NCI-H2081 treated with DMSO at 0.1 percent for 48 hours (cell line): ENCODE measurements at places on chromosomes 5 and 9.
A peak's percentile ranks its signal among the peaks of the same experiment; 100 is the strongest.

- no peak for DNase-seq
Measured at GRCh38 chr9:89436963-89437625, 60.8 kb downstream of the SEMA4D start.

GRCh38 chr5:67404256-67405100 lies 207.9 kb upstream of the CD180 start:
- peak; percentile 2 for DNase-seq

DNA sequence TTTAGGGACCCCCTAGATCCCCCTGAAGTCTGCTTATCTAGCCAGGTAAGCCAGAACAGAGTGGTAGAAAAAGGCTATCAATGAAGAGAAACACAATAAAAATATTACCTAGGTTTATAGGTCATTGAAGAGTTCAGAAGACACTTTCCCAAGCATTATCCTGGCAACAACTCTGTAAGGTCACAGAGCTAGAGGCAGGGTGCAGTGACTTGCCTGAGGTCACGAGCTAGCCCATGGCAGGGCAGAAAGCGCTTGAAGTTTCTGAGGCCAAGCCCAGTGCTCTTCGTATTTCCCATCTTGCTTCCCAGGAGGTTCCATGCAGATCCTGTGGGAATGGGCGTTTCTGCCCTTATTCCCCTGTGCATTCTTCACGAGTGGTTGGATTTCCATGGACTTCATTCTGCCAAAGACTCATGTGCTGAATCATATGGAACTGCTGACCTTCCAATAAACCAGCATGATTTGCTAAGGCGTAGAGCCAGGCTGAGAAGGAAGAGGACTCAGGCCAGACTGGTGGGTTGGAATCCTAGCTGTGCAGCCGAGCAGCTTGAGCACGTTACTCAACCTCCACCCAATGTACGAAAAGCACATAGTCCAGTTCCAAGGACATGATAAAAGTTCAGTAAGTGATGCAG lies 22.1 kb downstream of the TRMO start:
- no peak for DNase-seq

DNA sequence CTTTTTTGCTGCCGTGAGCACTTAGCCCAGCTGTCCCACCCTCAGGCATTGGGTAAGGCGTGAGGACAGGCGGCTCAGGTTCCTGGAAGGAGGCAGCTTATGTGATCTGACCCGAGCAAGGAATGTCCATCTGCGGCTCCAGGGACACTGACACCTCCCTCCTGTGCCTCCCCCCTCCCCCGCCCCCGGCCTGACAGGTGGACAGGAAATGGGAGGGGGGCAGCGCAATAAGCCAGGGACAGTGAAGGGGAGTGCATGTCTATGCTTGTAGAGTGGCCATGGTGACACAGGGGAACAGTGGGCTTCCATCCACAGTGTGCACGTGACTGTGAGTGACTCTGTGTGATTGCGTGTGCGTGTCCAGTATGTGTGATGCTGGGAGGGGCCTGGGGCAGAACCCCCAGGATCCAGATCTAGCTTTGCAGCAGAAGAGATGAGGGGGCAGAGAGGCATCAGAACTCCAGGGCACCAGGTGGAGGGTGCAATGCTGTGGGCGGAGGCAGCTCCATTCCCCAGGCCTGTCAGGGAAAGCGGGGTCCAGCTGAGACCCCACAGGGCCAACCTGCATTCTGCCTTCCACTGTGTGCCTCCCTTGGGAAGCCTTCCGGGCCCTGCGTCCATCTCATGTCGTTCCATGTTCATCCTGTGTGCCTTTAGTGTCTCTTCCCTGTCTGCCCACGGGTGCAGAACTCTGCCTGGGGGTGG lies 30.5 kb downstream of the CNTFR start:
- no peak for DNase-seq

DNA sequence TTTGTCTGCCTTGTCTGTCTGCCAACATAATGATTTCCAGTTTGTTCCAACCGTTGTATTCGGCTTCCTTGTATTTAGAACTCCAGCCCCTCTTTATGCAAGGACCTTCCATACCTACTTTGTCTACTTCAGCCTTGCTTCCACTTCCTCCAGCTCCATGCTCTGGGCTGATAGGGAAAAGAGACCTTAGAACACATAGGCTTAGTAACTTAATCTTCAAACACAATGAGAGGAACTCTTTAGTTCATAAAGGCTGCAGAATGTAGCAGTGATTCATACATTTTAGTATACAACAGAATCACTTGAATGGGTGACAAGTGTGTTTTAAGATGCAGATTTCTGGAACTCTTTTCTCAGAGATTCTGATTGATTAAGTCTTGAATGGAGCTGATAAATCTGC lies 102.8 kb upstream of the IFNE start:
- DNase-seq = no peak

GRCh38 chr5:57216714-57217113 lies 42.9 kb downstream of the GPBP1 start:
- no peak for DNase-seq

- no peak for DNase-seq
Measured at GRCh38 chr5:147859962-147860640, 18.4 kb upstream of the SCGB3A2 start.

- peak; percentile 80 for DNase-seq
Measured at GRCh38 chr5:58800356-58800755, 217.5 kb downstream of the RAB3C start.

GRCh38 chr5:140153905-140154304 lies 21.1 kb upstream of the CYSTM1 start:
- DNase-seq = no peak

DNA sequence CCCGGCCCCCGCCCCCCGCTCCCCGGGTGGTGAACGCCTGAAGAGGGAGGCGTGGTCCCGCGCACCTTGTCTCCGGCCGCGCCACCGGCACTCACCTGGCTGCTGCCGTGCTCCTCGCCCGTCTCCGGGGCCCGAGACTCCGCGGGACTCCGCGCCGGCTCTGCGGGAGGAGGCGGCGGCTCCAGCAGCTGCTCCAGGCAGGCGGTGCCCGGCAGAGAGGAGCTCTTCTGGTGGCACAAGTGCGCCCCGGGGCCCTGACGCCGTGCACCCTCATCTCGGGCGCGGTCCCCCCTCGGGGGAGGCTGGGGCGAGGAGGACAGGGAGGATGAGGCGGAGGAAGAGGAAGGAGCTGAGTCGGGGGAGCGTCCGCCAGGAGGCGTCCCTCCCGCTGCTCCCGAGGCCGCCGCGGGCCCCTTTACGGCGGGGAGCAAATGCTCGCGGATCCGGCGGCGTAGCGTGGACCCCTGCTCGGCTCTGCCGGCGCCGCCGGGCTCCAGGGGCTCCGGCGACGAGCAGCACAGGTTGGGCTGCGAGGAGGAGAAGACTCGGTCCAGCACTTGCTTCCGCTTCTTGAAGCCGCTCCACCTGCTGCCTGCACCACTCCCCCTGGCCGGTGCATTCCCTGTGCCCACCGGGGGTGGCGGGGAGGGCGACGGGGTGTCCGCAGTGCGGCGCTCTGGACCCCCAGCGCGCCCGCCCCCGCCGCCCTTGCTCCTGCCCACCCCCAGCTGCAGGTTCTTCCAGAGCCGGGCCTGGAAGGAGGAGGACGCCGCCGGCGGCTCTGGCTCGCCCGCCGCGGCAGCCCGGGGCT lies 928 bp downstream of the MCTP1 start:
- no peak for DNase-seq

DNA sequence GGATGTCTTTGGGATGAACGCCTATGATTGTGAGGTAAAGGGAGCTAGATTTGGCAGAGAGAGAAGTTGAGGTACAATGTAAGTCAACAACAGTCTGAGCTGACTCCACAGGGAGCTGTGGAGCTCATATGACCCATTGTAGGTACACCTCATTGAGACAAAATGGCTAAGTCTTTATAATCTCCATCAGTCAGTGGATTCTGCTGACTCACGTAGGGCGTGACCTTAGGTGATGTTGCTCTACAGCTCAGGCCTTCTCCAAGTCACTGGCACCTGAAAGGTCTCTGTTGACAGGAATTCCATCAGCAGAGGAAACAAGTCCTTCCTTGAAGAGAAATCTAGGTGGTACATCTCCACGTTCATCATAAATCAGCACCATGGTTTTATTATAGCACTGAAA lies 118.2 kb upstream of the PRR16 start:
- no peak for DNase-seq

DNA sequence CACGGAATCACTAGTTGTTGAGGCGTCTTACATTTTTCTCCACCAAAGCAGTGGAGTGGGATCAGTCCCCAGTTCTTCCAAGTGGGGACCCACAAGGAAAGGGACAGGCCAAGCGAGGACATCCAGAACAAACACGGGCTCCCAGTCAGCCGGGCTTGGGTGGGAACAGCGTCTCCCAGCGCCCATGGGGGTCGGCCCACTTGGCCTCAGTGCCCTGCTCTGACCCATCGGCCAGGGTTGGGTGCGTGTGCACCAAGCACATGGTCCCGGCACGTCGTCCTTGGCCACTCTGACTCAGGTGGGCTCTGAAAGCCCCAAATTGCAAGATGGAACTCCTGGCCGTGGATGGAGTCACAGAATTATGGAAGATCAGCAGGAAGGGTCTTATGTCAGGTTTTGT lies 37.9 kb downstream of the DBH start:
- DNase-seq = no peak

GRCh38 chr5:76820526-76820890 lies 1.7 kb downstream of the F2RL1 start:
- DNase-seq = no peak

DNA sequence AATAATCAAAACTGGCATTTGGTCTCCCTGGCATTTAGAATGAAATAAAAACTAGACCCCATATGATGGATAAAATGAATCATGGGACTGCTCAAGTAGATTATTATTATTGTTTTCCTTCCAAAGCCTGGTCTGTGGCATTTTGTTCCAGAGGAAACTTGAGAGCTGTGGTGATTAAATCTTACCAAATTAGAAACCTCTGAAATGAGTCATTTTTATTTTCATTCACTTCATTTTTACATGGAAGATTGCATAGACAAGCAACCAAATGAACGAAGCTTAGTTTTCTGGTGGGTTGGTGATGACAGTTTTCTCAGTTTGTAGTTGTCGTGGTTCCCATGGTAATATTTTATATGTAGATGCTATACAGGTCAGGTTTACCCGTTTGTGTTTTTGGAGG lies 23.4 kb downstream of the PAM start:
- no peak for DNase-seq

GRCh38 chr9:1722404-1722803 lies 292.7 kb upstream of the SMARCA2 start:
- no peak for DNase-seq

DNA sequence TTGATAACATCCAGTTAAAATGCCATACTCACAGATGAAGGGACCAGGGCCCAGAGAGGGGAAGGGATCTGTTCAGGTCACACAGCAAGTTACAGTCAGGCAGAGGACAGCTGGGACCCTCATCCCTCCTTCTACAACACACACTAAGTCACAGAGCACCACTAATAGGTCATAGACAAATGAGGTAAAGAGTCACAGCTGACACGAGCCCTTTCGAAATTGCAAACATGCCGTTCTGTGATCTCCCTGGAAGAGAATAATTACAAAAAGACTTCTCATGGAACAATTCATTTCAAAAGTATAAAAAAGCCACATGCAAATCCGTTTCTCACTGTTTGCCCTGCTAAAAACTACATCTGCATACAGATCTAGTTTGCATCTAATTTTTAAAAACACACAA lies 15.5 kb downstream of the IGFBPL1 start:
- DNase-seq = no peak

DNA sequence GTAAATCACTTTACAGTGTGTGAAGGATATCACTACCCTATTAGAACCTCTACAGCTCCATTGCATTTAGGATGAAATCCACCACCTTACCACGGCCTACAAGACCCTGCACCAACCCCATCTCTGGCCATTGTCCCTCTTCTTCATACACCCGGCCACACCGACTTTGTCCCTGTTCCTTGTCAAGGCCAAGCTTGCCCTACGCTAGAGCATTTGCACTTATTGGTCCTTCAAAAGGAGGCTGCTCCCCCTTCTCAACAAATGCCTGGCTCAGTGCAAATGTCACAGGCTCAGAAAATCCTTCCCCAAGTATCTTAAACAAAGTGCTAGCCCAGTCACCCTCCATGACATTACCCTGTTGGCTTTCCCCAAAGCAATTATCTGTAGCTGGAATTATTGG lies 4.1 kb upstream of the HRH2 start:
- no peak for DNase-seq

GRCh38 chr5:95673081-95673480 lies 9.7 kb downstream of the SPATA9 start:
- DNase-seq = no peak

DNA sequence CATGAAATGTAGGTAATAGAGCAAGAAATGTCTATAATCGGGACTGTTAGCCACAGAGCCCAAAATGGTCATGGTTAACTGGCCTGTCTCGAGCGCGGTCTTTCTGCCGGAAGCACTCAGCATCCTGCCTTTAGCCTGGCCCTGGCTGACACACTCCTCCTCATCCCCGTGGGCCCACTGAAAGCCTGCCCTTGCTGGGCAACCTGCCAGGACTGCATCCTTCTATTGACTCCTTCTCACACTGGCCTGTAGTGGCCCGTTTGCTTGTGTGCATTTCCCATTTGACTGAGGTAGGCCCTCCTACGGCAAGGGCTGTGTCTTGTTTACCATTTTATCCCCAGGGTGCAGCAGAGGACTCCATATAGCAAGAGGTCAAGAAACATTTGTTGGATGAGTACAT lies 215.7 kb downstream of the ATPSCKMT start:
- no peak for DNase-seq

DNA sequence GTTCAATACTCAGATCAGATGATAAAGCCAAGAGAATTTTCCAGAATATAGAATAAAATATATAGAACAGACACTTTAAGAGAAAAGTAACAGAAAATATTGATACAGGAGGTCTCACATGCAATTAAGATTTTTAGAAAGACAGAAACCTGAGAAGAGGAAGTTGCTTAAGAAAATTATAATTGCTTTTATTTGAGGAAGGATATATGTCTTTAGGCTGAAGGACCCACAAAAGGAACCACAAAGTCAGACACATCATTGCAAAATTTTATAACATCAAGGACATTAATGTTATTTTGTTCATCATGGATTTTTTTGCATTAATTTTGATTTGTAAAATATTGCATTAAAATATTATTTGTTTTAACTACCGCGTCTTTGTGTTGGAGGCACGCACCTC lies 141.5 kb downstream of the FSTL4 start:
- no peak for DNase-seq

GRCh38 chr5:142215915-142216681 lies 107.5 kb downstream of the NDFIP1 start:
- DNase-seq = no peak

DNA sequence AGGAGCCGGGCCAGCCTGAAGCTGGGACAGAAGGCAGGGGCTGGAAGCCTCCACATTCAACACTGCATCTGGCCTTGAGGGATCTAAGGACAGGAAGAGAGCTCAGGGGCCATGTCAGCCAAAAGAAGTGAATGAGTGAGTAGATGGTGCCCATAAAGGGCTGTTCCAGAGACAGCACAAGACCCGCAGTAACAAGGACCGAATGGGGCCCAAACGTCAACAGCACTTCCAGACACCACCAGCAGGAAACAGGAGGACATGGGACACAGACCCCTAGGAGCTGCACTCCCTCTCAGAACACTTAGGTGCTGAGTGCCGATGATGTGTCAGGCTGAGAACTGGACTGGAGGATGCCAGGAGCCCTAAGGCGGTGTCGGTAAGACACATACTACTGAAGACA lies 114.8 kb upstream of the FAM120A start:
- no peak for DNase-seq

GRCh38 chr5:1324301-1324700 lies 20.6 kb downstream of the CLPTM1L start:
- DNase-seq = no peak
